ENCODE measurements at places on chromosomes 2 and 18.

GRCh38 chr2:54381293-54381692, 74.8 kb upstream of the SPTBN1 start:
- no peak for DNase-seq

DNA sequence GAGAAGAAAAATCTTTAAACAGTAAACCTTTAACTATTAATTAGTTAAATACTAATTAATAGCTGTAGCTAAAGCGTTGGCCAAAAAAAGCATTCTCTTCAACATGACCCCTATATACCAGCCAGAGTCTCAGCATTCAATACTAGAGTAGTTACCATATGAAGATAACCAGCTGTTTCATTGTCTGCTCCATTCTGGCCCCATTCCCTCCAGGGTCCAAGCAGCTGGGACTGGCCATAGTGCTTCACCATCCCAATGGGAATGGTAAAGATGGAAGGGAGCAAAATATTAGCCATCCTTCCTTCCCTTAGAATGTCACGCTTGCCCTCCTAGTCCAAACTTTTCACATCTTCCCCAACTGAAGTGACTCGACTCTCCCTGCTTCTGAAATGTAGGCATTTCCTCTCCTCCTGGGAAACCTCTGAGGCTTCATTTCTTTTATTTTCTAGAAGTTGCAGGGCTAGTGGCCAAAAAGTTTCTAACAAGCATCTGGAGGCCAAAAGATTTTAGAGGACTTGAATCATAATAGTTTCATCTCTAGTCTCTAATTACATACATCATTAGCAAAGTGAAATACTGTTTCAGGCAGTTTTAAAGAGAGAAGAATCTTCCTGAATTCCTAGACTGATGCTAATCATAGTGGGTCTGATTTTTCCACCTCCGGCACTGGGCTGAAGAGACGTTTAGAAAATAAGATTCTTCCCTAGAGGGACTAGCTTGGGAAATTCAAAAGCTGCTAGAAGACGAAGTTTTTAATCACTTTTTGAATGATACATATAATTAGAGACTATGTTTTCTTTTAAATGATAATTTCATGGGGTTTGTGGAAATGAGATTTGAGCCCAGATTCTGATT, 52.7 kb downstream of the CCDC68 start:
- DNase-seq, result no peak

GRCh38 chr2:229669841-229670240, 44.5 kb downstream of the DNER start:
- DNase-seq, result no peak

- DNase-seq, result no peak
These were observed 38.6 kb downstream of the STK25 start for GRCh38 chr2:241469746-241470145.

DNA sequence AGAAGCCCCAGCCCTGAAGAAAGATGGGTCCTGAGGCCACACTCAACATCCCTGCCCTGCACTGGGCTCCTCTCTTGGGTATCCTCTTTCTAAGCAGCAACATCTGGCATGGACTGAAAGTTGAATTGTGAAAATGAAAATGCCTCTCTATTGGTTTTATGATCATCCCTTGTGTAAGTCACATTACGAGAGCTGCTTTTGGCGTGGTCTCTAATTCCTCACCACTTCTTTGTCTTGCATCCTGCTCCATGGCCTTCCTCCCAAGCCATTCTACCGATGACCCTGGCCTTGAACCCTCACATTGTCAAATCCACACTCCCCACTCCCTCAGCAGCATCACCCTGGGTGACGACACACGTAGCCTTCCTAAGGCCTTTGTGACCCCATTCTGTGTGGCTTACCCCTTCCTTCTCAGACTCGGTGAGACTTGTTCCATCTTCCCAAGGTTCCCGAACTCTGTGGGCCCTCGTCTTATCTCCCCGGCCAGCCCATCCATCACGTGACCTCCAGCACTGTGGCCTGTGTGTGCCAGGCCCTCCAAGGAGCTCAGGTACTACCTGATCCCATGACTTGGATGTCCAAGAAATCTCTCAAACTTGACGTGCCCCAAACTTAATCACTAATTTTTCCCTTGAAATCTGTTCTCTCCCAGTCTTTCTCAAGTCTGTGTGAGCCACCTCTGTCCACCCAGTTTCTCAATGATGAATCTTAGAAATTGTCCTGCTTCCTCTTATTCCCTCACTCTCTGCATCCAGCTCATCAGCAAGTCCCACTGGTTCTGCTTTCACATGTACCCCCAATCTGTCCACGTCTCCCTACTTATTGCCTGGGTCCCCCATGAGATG, 194.7 kb upstream of the HS6ST1 start:
- no peak for DNase-seq

- no peak for DNase-seq
These were observed 61.9 kb upstream of the IGFBP2 start for GRCh38 chr2:216571178-216571908.

- no peak for DNase-seq
These were observed 14.0 kb upstream of the IMP4 start for GRCh38 chr2:130328710-130329109.

GRCh38 chr18:45402485-45403056, 212.7 kb upstream of the SLC14A2 start:
- DNase-seq, result no peak

DNA sequence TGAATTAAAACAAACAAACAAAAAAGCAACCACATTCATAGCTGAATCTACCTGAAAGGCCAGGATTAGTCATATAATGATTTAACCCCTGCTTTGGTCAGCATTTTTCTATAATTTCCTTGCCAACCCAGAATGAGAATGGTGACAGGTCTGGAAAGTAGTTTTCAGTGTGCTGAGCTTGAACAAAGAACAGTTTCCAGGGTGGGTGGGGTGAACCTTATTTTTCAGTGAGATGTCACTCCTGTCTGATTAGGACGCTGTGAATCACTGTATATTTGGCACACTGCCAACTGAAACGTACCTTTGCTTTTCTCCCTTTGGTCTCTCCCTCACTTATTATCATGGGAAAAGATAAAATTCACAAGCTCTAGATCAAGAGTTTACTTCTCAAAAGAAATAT, 35.0 kb upstream of the DSC1 start:
- no peak for DNase-seq

GRCh38 chr18:10946058-10946457, 203.3 kb downstream of the PIEZO2 start:
- no peak for DNase-seq

GRCh38 chr2:164061129-164061746, 325.4 kb upstream of the FIGN start:
- no peak for DNase-seq

DNA sequence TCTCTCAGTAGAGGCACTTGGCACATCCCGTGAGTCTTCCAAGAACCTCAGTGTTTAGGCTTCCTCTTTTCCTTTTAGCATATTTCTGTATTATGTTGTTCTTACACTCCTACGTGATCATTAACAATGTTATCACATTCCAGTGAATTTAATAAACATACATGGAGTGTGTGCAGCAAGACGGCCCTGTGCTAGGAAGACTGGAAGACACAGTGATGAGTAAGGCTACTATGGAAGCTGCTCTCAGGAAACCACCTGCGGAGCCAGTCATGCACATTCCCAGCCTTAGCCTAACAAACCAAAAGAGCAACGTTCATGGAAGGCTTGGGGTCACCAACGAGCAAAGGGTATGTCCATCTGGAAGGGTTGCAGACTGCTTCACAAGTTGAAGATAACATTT, 103.4 kb downstream of the ETAA1 start:
- no peak for DNase-seq

DNA sequence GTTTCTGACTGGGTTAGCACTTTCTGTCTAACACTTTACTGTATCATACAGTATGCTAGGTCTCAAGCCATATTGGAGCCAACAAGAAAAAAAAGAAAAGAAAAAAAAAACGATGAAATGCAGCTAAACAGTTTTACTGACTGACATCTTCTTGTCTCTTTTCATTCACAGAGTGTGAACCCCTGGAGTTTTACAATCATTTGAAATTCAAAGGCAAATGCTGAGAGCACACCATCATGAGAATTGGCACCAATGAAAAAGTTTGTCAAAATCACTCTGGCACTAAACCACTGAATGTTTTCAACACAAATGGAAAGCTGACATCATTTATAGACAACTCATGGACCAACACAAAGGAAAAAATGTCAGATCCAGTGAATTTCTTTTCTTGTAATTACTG, 513.3 kb downstream of the LRRTM4 start:
- no peak for DNase-seq

All from stimulated activated CD8-positive, alpha-beta memory T cell treated with anti-CD3 and anti-CD28 coated beads, Interleukin-7, amount 100 ng/mL, for 1 hour (primary cell).